Naive B cell (primary cell): ENCODE measurements at places on chromosomes 2 and 18. TPM values are rescaled to one million over a fixed set of nuclear protein-coding genes. Genes with fewer than 3 reads are reported as not detected.

RGPD4 gene
- not detected for polyA plus RNA-seq

DNA sequence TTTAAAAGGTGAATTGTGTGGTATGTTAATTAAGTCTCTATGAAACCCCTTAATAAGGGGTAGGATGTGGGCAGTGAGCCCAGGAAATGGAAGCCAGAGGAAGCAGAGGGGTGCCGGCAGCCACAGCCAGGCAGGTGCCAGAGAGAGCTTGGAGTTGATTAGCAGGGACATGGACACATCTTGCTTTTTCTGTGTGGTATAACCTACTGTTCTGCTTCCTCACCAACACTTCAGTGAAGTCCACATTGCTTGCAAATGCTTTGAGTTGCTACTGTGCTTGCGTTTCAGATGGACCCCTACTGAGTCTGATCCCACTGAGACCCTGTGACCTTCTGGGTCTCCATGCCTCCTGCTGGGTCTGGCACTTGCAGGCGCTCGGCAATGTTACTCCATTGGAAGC lies 30.3 kb upstream of the ARHGEF4 start:
- DNase-seq, result no peak

- DNase-seq, result no peak
Measured at GRCh38 chr2:135786823-135787222, 45.2 kb downstream of the UBXN4 start.

DNA sequence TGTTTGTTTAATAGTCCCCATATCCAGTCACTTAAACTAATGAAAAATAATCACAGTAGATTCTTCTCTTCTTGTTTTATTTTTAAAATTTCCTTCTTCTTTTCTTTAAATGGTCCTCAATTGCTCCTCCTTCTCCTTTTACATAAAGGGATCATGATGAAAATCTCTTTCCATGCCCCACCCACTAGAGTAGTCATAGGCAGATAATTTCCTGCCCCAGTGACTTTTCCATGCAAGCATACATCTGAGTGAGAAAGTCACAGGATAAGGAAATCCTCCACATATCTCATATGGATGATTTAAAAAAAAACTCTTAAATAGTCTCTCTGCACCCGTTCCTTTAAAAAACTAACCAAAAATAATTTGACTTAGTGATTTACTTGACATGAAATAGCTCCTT lies 552.3 kb upstream of the SETBP1 start:
- DNase-seq, result no peak

RELCH gene
- 11.4 TPM for polyA plus RNA-seq

ADAM23 gene
- polyA plus RNA-seq, result 2.1 TPM

ABCG5 gene
- polyA plus RNA-seq, result not detected

GRCh38 chr2:238784671-238785527 lies 63.0 kb upstream of the TWIST2 start:
- DNase-seq, result no peak
